CD4-positive, alpha-beta T cell treated with Interleukin-1 beta for 1 hour (primary cell): ENCODE measurements at places on chromosomes 5 and 9.

DNA sequence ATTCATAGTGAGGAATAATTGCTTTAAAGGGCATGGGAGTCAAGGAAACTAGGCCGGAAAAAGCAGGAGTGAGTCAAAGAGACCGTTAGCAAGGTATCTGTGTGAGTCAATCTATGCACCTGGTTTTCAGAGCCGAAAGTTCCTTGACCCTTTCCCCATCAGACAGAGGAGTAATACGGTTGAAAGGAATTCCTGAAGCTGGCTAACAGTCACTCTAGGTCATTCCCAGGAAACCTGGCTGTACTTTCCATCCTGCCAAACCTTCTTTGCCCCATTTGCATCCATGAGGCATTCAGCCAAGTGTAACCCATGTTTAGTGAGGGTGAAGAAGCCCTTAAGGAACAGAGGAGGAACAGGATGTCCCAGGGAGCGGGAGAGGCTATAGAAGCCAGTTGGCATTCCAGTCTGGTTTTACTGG, 16.2 kb downstream of the RBM18 start:
- DNase-seq = no peak

DNA sequence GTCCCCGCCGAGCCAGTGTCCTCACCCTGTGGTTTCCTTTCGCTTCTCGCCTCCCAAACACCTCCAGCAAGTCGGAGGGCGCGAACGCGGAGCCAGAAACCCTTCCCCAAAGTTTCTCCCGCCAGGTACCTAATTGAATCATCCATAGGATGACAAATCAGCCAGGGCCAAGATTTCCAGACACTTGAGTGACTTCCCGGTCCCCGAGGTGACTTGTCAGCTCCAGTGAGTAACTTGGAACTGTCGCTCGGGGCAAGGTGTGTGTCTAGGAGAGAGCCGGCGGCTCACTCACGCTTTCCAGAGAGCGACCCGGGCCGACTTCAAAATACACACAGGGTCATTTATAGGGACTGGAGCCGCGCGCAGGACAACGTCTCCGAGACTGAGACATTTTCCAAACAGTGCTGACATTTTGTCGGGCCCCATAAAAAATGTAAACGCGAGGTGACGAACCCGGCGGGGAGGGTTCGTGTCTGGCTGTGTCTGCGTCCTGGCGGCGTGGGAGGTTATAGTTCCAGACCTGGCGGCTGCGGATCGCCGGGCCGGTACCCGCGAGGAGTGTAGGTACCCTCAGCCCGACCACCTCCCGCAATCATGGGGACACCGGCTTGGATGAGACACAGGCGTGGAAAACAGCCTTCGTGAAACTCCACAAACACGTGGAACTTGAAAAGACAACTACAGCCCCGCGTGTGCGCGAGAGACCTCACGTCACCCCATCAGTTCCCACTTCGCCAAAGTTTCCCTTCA, 1.4 kb downstream of the GLIS3 start:
- DNase-seq = peak; percentile 4

DNA sequence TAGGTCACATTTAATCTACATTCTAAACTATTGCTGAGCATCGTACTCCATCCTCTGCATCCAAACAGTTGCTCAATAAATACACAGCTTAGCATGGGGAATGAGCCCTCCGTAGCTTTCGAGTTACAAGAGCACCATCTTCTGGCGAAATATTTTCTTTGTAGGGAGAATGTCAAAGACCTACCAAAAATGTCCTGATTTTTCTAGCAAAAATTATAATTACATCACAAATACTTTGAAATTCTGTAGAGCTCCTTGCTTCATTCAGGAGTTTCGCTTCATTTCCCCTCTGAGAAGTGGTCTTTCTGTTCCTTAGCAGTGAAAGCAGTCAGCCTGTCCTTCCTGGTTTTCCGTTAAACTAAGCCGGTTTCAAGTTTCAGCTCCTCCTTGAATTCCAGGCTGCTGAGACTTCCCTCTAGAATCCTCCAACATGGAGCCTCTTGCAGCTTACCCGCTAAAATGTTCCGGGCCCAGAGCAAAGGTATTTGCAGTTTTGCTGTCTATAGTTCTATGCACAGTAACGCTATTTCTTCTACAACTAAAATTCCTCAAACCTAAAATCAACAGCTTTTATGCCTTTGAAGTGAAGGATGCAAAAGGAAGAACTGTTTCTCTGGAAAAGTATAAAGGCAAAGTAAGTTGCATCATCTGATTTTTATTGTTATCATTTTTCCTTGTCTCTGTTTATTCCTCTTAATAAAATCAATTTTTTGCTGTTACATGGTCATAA, at the start of gene GPX8:
GPX8 (plus strand) TSS at position 409 of the 730 bp plus-strand sequence; CDS start at position 431, 22 bp downstream.
- DNase-seq = peak; percentile 67

GRCh38 chr5:71744009-71744790, 25.1 kb downstream of the CARTPT start:
- DNase-seq = no peak

GRCh38 chr5:39176759-39177630, 42.4 kb downstream of the FYB1 start:
- peak; percentile 66 for DNase-seq

DNA sequence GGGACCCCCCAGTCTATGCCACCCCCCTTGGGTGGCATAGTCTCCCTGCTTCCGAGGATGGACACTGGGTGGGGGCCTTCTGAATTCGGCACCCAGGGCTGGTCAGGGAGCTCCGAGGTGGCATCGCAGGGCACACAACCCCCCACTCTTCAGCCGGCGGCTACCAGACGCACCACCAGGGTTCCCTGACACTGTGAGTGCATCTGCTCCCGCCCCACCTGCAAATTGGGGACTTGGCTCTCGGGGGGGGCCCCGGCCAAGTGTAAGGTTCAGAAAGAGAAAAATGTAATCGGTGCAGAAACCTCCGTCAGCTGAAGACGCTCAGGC, 12.7 kb upstream of the QSOX2 start:
- DNase-seq = no peak

GRCh38 chr9:105483618-105484017, 35.8 kb downstream of the FSD1L start:
- DNase-seq = no peak

- DNase-seq = no peak
These were observed 76.3 kb downstream of the MUSK start for GRCh38 chr9:110744715-110745384.

GRCh38 chr9:133111808-133112662, 9.0 kb downstream of the RALGDS start:
- DNase-seq = no peak

DNA sequence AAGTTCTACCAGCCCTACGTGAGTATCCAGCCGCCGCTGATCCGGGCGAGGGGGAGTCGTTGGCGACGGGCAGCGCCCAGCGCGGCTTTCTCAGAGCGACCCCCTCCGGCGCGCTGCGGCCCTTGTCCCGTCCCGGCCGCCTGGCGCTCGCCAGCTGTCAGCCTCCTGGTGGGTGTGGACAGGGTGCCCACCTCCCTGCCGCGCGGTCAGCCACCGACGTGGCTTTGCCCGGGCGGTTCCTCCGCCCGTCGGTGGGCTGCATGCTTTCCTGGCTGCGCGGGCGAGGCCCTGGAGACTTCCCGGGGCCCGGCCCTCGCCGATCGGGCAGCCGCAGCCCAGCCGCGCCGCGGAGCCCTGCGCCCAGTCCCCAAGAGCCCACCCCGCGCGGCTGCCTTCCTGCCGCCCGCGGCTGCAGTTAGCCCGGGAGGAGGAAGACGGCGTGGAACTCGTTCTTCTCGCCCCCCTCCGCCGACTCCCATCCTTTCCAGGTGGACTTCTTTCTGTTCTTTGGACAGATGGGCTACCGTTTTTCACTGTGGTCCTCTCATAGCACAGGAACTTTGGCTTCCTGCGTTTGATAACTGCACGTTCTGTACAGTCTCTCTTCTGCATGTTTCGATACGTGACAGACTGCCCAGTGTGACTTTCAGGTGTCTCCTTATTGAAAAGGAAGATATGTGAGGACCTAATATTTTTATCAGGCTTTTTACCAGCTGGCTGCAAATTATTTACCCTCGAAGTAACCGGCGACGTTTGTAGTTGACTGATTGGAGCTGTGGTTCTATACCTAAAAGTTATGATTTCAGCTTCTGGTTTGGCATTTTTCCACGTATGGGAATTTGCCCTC, 577 bp downstream of the AP3S1 start:
- no peak for DNase-seq

- no peak for DNase-seq
These were observed 32.4 kb downstream of the CTNNAL1 start for GRCh38 chr9:108980893-108981292.

DNA sequence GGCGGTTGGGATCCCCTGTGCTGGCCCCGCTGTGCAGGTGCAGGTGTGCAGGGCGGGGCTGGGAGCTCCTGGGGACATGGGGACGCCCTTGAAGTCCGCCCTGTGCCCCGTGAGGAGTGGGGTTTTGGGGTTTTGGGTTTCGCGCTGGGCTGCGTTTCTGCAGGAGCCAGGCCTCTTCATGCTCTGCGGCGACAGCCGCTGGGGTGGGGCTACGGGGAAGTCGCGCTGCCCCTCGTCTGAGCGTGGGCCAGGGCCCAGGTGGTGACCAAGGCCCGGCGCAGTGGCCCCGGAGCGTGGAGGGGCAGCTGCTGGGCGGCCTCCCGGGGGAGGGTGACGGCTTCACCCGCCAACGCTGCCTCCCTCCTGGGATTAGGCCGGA, 47.8 kb upstream of the IRX4 start:
- DNase-seq = no peak

GRCh38 chr9:546797-547223, 294.7 kb upstream of the DMRT1 start:
- peak; percentile 3 for DNase-seq

- DNase-seq = no peak
These were observed 407.1 kb upstream of the DMAC1 start for GRCh38 chr9:8206720-8207119.

DNA sequence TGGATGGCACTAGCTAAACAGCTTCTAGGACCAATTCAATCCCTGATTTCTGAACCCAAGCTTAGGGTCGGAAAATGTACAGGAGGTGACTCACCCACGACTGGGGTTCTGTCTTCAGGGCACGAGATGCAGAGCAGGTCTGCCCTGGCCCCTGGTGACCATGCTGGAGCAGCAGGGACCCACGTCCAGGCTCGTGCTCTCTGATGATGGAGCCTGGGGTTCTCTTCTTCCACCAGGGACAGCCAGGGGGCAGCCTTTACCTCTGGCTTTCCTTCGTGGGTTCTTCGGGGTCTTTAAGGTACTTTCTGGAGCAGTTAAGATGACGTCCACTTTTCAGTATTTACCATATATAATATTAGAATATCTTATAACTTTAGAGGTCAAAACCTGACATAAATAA, 2.1 kb downstream of the CFAP77 start:
- DNase-seq = peak; percentile 19

DNA sequence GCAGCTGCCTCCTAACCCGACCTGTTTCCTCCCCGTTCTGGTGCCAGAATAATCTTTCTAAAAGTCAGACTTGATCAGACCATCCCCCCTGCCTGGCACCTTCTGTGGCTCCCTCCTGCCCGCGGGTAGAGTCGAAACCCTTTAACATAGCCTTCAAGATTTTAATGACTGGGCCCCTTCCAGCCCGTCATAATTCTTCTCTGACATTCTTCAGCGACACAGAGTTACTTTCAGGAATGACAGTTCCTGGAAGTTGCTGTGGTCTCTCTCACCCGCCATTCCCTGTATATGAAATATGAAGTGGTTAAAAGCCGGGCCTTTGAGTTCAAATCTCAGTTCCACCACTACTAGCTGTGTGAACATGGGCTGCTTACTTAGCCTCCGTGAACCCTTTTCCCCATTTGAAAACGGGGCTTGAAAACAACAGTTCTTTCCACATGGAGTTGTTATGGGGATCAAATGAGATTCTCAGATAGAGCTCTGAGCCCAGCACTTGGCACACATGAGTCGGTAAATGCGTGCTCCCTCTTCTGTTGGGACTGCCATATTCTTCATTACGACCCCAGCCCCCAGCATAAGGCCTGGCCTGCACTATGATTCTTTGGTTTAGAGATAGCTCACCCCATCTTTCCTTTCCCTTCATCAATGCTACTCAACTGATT, 737 bp downstream of the NANS start:
- DNase-seq = no peak

DNA sequence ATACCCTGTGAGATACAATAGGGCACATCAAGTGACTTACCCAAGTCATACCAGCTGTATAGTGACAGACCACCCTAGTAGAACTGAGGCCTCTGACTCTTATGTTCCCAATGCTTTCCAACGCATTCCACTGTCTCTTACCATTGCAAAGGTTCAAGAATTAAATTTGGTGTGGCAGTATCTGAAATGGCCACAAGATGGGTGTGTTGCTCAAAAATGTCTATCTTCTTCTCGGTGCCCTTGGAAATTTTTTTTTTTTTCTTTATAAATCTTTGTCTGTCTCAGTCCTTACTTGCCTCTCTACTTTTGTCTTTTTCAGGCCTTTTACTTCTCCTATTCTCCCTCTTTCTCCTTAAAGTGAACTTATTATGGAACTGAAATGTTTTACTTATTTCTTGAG, 48.4 kb downstream of the GPR21 start:
- DNase-seq = peak; percentile 16

DNA sequence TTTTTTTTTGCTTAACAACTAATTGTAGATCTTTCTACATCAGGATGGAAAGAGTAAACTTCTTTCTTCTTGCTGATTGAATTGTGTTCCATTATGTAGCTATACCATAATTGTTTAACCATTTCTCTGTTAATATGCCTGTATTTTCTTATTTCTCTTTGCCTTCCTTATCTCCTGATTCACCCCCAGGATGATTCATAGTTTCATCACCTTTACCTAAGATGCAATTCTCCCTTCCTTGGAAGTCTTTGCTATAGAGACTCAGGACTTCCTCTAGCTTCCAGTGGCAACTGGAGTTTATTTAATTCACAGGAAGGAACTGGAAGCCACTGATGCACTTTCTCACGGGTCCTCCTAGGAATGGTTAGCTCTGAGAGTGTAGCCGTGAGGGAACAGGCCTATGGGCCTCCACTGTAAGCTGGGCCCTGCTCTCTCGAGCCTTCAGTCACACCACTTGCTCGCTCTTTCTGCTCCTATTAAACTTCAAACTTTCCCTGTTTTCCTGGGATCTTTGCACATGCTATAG, 83.1 kb downstream of the FGF1 start:
- DNase-seq = no peak
